ENCODE measurements at places on chromosomes 11 and 22.
A peak's percentile ranks its signal among the peaks of the same experiment; 100 is the strongest.

DNA sequence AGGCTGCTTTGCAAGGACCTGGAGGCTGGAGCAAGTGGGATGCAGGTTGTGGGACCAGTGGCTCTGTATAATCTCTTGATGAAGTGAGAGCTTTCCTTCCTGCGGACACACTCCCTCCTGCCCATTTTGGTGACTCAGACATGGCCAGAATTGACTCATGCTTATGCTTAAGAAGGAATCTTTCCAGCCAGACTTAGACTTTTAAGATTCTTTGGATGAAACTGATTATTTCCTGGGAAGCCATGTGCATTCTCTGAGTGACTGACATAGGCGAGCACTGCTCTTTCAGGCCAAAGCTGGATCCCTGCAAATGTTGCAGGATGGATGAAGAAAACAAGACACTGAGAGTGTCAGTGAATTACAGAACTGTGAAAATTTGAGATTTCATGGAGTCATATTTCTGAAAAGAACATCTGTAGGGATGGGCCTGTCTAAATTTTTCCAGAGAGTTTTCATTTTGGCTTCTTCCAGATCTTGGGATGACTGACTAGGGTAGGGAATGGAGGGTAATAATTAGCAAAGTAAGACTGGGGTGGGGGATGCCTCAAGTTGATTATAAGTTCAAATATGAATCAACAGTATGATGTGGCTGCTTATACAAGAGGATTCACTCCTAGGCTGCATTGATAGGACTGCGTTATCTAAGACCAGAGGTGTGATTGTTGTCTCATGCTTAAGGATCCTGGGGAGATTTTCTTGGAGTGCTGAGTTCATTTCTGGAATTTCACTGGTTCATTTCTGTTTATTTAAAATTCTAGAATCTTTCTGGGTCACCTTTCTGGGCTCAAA lies 195.8 kb downstream of the HIPK3 start:
- DNase-seq = no peak

- DNase-seq = no peak
Observed at GRCh38 chr11:35099278-35100012, 39.5 kb upstream of the CD44 start.

GRCh38 chr22:27801616-27802345 lies at the start of gene MN1:
Gene MN1, minus strand, starts transcription at chr22:27801756. Its CDS starts 1,213 bp downstream, at chr22:27800543.
- DNase-seq = peak; percentile 14

- DNase-seq = peak; percentile 71
Observed at GRCh38 chr11:100855466-100856067, 168.5 kb downstream of the ARHGAP42 start.

DNA sequence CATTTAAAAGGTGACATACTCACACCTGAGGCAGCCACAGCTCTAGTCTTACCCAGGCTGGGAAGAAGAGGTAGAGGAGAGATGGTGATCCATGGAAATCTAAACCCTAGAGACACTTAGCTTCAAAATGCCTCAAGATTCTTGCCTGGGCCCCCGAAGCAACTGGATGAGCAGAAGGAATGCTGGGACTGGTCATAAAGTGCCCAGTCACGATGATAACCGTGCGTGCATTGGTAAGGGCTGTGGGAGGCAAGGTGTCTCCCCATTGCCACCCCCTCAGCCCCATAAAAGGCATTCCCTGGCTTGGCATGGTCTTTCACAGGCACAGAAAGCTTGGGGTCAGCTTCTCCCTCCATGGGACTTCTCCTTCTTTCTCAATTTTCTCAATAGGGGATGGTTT lies 144.5 kb downstream of the DSCAML1 start:
- no peak for DNase-seq

DNA sequence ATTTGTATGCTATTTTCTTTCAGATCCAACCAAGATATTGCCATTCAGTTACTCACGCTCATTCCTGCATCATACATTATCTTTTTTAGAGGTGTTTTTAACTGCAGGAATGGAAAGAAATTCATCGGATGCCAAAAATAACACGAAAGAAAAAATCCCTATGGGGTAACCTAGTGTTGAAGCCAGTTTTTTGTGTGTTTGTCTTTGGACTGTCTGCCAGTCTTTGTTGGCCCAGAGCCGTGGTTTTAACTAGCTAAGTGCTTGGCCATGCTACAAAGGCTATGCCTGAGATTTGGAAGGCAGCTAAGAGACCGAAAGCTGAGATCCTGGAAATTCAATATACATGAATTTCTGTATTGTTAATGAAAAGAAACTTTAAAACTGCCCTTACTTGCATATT lies 309.8 kb upstream of the CNTN5 start:
- no peak for DNase-seq

DNA sequence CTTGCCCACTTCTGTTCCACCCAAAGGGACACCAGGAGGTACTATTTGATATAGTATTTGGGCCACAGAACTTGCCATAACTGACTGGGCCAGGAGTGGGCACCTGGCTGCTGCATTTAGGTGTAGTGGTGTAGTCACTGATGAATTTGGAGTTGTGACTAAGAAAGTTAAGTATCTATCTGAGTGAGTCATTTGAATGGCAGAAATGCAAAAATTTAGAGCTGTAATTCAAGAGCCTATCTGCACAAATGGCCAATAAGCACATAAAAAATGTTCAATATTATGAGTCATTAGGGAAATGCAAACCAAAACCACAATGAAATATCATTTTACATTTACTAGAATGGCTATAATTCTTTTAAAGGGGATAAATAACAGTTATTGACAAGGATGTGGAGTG lies 14.7 kb downstream of the GLYATL2 start:
- no peak for DNase-seq

DNA sequence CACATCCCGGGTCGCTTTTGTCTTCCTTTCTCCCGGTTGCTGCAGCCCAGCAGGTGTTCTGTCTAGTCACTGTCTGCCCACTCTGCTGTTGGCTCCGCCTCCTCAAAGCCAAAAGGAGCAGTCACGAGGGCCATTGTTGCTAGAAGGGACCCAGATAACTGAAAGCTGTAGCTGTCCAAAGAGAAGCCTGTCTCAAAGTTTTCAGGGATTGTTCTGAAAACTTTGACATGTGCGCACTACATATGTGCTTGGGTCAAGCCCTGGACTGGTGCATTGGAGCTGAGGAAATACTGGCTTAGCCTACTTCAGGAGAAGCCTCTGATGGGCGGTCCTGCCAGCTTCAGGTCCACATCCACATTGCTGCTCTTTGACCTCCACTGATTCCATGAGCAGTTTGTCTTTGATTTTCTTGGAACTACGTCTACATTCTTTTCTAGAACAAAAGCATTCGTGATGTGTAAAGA lies 8.8 kb upstream of the OR2AT4 start:
- peak; percentile 95 for DNase-seq

DNA sequence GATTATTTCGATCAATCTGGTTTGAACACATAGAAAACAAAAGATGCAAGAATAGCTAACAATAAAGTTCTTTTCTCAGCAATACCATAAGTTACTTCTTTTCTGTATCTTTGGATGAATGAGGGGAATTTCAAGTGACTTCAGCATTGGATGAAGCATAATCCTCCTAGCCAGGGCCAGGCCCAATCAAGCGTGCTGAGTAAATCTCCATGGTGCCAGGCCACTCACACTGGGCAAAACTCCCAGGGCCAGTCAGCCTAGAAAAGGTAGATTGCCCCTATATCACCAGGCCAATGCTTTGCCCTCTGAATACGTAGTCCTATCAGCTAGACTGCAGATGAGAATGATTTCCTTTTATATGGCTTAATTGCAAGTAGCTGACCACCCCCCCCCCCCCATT lies 6.0 kb downstream of the CNTF start:
- no peak for DNase-seq

- DNase-seq = peak; percentile 51
Observed at GRCh38 chr11:84825106-84825660, 802.0 kb downstream of the DLG2 start.

- DNase-seq = peak; percentile 26
Observed at GRCh38 chr22:23527971-23528740, 51.9 kb downstream of the IGLL1 start.

GRCh38 chr11:12841946-12842630 lies 167.0 kb upstream of the RASSF10 start:
- DNase-seq = peak; percentile 63

DNA sequence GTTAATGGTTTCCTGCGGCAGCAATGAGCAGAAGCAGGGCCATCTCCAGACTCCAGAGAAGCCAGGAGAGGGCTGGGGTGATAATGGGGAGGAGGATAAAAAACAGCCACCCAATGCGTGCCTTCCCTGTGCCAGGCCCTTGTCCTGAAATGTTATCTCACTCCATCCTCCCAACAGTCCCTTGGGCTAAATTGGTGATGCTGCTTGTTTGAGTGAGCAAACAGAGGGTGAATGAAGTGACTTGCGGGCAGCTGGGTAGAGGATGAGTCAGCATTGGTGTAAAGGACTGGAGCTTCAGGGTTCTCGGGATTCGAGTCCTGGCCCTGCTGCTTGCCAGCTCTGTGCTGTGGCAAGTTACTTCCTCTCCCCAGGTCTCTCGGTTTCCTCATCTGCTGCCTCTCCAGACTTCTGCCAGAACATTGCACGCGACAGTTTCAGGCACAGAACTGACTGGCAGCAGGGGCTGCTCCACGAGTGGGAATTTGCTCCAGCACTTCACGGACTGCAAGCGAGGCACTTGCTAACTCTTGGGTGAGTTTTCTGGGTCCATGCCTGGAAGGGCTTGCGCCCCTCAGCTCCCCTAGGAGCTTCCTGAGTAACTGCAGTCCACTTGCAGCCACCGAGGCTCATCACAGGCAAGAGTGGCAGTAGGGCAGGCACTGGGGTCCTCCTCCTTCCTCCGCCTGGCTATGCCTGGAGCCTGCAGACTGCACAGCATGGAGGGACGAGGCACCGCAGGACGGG lies at the start of gene P2RY6:
Gene P2RY6, plus strand, starts transcription at position 403 of the 744 bp plus-strand sequence. CDS start 24,181 bp downstream, outside the sequence.
- DNase-seq = peak; percentile 79

GRCh38 chr22:24186892-24187670 lies 5.8 kb downstream of the SUSD2 start:
- no peak for DNase-seq

DNA sequence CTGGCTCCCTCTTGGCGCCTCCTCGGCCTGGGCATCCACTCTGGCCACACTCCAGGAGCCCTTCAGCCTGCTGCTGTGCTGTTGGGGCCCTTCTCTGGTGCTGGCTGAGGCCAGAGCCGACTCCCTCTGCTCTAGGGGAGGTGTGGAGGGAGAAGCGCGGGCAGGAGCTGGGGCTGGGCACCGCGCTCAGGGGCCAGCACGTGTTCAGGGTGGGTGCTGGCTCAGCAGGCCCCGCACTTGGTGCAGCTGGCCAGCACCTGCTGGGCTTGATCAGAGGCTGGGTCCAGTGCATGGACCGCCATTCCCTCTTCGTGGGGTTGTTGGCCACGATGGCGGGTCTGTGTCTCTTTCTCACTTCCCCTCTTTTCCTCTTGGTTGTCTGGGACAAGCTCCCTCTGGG lies 2381.0 kb downstream of the LRRC4C start:
- DNase-seq = no peak

DNA sequence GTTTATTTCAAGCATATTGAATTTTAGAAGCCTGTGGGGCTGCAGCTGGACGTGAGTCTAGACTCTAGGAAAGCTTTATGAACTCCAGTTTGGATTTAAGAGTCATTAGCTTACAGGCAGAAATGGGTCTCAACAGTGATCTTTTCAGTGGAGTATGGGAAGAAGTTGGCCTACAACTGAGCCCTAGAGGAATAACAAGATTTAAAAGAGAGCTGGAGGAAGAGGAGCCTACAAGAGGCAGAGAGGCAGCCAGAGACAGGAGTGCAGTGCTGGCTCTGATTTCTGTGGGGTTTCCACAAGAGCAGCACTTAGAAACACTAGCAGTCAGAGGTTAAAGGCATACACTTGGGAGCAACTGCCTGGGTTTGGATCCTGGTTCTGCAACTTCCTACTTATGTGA lies 17.9 kb downstream of the APOL5 start:
- DNase-seq = no peak

DNA sequence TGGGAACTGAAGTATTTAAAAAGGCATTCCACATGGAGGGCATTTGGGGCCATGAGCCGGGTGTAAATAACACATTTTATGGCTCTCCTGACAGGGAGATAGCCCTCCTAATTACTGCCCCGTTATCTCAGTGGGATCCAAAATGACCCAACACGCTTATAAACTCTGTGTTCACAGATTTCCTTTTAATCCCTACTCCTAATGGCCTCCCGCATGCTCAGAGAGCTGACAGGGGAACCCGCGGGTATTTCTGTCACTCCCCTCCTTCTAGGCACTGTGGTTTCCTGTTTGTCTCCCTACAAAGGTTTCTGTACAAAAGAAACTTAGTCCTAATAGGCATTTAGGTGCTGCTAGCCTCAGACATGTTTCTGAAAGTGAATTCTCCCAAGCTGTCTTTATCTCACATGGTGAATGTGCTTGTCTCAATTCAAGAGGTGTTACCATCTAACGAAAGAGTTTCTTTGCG lies 202.8 kb upstream of the SEZ6L start:
- DNase-seq = no peak

DNA sequence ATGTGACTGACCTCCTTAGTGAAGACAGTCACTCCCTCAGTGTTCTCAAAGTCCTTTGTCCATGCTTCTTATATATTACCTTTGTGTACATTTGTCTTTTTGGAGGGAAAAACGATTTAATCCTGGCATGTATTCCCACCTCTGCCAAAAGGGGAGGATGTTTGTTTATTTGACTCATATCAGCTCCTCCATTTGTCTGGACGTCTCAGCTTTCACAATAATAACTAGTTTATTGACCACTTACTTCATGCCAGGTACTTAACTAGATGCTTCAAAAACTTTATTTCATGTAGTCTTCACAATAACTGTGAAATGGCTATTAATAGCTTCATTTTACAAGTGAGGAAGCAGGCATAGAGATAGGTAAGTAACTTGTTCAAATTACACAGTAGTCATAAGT lies 5.3 kb downstream of the TBCEL start:
- DNase-seq = no peak

DNA sequence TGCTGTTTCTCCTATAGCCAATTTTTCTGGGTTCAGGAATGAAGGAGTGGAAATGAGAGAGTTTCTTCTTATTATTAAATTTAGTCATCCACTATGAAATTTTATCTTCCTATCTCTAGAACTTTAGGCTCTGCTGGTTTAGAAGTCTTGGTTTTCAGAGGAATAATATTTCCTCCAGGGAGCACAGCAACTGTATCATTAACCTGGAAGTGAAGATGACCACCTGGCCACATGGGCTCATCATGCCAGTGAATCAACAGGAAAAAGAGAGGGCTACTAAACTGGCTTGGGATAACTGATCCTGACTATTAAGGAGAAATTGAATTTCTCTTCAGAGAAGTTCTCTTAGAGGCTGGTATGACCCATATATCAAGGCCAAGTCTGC lies 44.4 kb downstream of the ADM start:
- DNase-seq = no peak

- DNase-seq = no peak
Observed at GRCh38 chr11:91922846-91923245, 301.8 kb upstream of the FAT3 start.

DNA sequence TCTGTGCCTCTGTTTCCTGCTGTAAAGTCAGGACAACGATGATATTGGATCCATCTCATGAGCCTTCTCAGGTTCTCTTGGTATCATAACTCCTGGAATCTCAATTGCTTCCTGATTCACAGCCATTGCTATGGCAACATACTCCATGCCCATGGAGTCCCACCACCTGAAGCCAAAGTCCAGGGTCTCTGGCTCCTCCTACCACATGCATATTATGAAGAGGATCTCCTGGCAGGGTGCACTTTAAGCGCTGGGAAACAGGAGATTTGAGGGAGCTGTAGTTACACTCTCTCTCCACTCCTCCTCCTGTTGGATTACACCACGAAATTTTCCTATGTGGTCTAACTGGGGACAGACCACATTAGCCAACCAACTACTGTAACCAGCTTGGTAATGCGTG lies 130.9 kb upstream of the SEZ6L start:
- peak; percentile 57 for DNase-seq
